ENCODE measurements at places on chromosomes 2 and 18.

DNA sequence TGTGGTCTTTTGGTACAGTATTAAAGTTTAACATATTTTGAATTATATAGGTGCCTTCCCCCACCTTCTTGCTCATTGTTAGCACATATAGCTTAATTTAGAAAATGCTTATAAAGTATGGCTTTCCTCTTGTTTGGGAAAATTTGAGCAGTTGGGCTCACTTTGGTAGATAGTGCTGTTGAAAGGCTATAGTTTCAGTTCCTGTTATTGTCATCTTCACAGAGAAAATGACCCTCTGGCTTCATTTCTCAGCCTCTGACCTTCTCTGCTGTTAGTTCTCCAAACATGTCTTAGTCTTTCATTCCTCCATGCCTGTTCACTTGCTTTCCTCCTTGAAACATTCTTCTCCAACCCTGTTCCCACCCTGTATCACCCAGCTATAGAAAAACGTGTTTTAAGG lies 200.6 kb downstream of the WDR7 start:
- no peak for DNase-seq

- no peak for DNase-seq
Observed at GRCh38 chr2:160440888-160441287, 52.7 kb downstream of the RBMS1 start.

DNA sequence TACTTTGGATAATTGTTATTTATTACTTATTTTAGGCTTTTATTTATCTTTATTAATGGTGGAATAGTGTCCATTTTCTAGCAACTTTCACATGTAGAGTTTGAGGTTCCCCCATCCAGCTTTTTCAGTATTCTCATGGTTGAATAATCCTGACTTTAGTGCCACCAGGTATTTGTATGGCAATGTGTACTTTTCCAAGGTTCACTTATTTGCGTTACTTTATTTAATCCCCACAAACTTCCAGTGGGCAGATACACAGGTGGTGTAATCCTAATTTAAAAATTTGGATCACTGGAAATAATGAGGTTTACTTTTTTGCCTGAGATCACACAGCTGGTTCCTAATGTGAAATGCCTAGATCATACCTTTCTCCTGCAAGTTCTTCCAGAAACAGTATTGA lies 30.5 kb downstream of the NAB1 start:
- no peak for DNase-seq

- DNase-seq, result no peak
Observed at GRCh38 chr2:46134531-46135227, 162.5 kb upstream of the EPAS1 start.

DNA sequence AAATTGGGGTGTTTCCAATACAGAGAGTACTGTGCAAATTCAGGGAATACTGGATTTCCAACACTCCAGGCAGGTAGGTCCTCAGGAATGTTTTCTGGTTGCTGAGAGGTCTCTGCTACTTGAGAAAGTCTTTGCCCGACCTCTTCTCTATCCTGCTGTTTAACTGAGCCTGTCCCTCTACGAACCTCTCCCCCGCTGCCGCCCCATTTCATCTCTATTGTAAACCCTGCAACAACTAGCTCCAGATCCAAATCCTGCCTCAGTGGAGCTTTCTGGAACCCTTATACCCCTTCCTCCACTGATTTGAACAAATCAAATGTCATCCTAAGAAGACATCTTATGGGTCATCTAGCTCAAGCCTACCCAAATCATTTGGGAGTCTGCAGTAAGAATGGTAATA lies 1.3 kb downstream of the EIF4E2 start:
- no peak for DNase-seq

DNA sequence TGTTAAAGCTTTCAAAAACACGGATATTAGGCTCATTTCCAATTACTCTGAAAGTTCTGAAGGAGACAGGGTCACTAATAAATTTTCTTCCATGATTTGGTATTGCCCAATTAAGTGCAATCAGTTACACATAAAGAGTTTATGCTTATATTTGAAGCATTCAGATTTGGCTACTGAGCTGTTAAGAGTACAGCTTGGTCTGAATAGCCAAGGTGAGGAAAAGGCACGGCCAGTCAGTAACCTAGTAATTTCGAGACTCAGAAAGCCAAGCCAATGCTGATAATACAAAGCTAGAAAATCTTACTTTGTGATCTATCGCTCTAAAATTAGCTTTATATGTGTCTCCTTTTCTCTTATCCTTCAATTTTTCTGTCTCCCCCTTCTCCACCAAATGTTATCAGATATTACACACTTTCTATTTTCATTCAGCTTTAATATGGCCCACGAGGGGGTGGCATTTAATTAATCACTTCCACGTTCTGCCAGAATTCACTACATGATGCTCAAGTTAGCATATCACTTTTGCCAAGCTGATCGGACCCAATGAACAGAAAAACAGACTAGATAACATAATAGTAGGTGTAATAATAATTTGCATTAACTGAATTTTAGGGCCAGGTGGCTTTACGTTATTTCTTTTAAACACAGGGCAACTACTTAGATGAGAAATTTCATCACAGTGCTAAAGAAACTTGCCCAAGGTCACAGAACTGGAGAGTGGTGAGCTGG lies 138.4 kb downstream of the TCF4 start:
- no peak for DNase-seq

- DNase-seq, result no peak
Observed at GRCh38 chr2:211816754-211817153, 721.8 kb downstream of the ERBB4 start.

DNA sequence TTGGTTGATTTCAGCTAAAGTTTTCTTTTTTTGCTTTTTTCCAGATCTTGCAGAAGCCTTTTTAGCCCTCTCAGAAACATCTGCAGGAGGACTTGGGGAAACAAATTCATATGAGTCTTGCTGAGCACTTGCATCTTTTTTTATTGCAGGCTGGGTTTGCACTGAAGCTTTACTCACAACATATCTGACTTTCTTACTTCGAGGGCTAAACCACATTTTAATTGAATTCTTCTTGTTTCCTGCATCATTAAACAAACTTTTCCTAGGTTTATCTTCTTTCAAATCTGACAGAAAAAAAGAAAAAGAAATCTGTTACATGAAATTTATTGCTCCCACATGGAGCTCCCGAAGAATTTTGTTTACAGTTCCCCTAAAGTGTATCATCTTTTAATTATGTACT lies 28.3 kb downstream of the BARD1 start:
- DNase-seq, result no peak

DNA sequence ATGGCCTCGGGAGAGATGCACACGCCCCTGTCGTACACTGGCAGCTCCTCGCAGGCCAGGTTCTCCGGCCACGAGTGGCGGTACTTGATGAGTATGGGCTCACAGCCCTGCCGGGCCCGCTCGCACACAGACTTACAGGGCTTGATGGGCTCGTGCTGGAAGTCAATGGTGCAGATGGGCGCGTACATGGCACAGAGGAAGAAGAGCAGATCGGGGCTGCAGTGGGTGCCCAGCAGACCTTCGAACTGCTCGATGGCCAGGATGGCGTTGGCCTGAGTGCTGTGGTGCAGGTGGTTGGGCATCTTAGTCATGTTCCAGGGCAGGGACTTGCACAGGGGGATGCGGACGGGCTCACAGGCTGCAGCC lies 359 bp downstream of the FRZB start:
- no peak for DNase-seq

- DNase-seq, result no peak
Observed at GRCh38 chr2:135225781-135226180, 173.7 kb downstream of the RAB3GAP1 start.

DNA sequence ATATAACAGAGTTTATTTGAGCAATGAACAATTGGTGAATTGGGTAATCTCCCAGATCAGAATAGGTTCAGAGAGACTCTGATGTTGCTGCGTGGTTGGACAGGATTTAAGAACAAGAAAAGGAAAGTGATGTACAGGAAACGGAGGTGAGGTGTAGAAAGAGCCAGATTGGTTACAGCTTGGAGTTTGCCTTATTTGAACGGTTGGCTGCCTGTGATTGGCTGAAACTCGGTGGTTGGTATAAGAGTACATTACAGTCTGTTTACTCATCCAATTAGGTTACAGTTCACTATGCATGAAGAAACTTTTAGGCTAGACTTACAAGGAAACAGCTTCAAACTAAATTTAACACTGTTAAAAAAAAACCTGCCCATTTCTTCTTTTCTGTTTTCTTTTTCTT lies 68.0 kb upstream of the CABLES1 start:
- DNase-seq, result no peak

- no peak for DNase-seq
Observed at GRCh38 chr2:42924418-42924886, 132.1 kb upstream of the HAAO start.

DNA sequence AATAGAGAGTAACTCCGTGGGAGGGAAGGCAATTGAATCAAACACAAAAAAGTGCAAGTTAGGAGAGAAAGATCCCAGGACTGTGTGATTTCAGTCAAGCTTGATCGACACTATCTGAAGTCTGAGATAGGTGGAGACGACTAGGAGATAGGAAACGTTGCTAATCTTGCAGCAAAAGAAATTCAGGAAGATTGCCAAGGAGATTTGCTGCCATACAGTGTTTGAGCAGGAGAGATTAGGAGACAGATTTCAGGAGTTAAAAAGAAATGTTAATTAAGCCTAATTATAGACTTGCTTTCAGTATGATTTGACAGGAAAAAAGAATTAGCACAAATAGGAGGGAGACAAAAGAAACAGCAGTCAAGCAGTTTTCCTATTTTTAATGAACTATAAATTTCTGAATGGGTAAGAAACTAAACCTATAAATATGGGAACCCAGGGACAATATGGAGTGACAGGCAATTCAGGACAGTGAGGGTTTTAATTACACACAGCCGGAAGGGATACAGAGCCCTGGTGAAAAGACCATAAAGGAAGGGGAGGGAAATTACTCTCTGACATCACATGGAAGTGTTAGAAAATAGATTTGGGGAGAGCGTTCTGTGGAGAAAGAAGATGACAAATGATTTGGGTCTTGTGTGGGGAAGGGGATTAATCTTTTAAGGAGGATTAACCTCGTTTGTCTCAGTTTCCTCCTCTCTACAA lies 72.6 kb downstream of the SUCLG1 start:
- no peak for DNase-seq

- DNase-seq, result no peak
Observed at GRCh38 chr2:127431408-127432023, 13.3 kb downstream of the PROC start.

GRCh38 chr2:155867564-155867963 lies 465.0 kb downstream of the NR4A2 start:
- DNase-seq, result no peak

DNA sequence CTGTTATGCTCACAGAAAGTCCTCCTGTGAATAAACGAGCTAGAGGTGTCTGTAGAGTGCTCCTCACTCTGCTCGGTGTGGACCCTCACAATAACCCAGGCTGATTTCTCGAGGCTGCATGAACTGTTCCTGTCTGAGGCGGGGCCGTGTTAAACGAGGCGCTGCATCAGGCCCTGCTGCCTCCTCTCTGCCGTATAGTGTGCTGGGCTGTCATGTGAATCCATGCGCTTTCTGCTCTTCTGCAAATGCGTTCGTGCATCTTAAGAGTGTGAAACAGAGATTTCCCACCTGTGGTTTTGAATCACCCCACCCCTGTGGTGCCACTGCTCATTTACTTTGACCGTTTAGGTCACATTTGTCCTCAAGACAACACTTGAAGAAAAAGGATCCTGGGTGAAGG lies 26.2 kb downstream of the TRAF3IP1 start:
- no peak for DNase-seq

DNA sequence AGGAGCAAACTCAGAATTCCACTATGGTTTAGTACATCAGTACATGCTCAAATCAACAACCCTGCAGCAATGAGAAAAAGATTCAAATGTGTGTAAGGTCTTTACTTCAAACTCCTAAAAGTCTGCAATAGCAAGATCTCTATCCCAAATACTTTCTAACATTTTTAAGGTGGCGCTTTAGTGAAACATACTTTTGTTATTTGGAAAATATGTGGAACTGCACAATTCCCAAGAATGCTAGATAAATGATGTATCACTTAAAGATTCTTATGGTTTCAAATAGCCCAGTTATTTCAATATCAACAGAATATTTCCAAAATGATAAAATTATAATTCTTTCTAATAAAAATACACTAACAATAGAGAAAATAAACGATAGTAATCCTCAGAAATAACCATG lies 227.6 kb upstream of the SMAD7 start:
- no peak for DNase-seq

DNA sequence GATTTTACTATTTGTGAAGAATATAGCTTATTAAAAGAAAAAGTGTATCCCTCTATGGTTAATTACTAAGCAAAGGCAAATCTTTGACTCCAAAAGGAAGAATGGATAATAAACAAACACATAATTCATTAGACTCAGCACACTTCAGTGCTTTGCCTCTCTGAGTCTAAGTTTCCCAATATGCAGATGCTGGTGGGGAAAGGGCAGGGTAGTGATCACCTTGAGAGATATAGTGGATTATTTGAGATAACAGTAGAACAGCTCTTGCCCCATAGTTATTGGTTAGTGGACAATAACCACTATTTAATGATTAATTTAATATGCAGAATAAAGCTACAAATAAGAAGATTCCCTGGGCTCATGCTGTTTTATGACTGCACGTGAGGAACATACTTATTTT lies 98.2 kb upstream of the SLC8A1 start:
- DNase-seq, result no peak

DNA sequence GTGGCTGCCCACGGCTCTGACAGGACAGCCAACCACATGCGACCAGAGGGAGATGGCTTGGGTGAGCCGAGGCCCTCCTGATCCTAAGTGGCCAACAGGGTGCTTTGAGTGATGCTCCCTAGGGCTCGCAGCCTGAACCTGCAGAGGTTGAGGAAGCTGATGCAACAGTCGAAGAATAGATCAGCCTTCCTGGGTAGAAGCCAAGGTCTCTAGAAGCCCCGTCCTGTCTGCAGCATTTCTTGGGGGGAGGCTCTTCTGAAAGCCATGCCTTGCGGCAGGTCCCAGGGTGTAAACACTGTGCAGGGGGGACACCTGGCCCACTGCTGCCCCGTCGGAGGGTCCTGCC lies 136.4 kb downstream of the HDAC4 start:
- DNase-seq, result no peak

GRCh38 chr2:42105330-42106256 lies 57.8 kb downstream of the PKDCC start:
- DNase-seq, result no peak

DNA sequence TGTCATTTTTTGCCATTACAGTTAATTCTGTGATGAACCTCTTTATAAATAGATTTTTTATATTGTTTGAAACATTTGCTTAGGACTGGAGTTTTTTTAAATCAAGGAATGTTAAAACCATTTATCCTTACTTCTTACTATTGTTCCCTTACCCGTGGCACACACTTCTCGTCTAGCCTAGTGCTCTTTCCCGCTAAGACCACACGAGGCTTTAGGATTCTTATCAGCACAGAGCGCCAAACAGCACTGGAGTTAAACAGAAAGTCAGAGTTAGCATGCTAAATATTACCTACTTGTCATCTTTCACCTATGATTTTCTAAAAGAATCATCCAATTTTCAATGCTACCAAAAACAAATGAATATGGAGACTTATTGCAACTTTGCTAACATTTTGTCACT lies 112.6 kb downstream of the TMEFF2 start:
- DNase-seq, result no peak

DNA sequence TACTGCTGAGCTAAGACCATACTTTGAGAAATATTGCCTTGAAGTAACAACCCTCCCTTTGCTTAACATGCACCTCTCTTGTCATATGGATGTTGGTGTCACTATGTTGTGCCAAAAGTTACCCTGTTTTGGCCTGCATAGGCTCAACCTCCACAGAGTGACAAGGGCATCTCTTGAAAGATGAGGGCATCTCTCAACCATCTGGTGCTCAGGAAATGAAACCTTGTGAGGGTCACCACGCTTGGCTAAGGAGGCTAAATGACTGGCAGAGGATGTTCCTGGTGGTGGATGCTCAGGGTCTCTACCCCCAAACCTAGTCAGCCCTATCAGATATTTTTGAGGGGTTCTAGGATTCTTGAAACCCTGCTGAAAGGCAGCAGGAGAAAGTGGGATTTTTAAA lies 2.3 kb downstream of the LHCGR start:
- DNase-seq, result no peak

GRCh38 chr2:170822290-170823087 lies 5.8 kb downstream of the GAD1 start:
- no peak for DNase-seq

All from KG1 (cell line).